ENCODE measurements at places on chromosomes 13 and 19.

DNA sequence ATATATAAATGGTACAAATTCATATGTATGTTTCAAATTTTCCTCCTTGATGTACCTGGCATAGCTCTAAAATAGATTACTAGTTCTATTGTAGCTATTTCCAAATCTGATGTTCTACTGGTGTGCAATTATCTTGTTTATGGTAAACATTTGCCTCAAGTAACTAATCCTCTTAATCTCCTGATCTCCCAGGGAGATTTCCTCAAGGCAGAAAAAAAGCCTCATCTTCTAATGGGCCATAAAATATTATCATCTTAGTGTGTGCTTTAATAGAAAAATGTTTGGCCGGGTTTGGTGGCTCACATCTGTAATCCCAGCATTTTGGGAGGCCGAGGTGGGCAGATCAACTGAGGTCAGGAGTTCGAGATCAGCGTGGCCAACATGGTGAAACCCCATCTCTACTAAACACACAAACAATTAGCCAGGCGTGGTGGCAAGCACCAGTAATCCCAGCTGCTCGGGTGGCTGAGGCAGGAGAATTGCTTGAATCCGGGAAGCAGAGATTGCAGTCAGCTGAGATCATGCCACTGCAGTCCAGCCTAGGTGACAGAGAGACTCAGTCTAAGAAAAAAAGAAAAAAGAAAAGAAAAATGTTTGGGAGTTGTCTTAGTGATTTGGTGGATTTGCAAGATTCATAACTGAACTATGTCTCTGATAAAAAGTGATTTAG, 498.9 kb upstream of the SLITRK5 start:
- no peak for DNase-seq

DNA sequence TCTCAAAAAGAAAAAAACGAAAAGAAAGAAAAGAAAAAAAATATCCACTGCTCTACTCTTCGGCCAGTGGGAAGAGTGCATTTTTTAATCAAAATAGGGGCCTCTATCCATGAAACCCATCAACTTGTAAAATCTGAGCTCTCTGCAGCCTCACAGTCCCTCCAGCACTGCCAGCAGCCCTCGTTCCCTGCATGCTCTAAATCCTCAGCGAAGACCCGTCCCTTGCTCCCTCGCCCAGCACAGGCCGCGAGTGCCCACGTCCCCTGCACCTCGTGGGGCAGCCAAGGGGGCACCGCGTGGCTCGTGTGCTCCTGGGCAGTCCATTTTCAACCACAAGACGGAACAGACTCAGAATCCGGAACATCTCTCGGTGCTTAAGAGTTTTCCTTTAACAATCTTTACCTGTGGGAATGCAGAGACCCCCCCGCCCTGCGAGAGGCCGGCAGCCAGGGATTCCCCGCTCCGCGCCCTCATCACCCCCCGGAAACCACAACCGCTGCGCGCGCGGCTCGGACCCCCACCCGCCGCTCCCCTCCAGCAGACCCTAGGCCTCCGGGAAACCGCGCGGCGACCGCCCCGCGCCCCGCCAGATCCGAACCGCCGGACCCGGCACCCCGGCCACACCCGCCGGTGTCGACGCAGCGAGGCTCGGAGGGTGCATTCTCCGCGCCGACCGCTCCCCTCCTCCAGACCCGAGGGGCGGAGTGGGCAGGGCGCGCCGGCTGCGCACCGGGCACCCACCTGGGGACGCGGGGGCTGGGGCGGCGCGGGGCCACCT, 638 bp downstream of the ANKRD27 start:
- no peak for DNase-seq

DNA sequence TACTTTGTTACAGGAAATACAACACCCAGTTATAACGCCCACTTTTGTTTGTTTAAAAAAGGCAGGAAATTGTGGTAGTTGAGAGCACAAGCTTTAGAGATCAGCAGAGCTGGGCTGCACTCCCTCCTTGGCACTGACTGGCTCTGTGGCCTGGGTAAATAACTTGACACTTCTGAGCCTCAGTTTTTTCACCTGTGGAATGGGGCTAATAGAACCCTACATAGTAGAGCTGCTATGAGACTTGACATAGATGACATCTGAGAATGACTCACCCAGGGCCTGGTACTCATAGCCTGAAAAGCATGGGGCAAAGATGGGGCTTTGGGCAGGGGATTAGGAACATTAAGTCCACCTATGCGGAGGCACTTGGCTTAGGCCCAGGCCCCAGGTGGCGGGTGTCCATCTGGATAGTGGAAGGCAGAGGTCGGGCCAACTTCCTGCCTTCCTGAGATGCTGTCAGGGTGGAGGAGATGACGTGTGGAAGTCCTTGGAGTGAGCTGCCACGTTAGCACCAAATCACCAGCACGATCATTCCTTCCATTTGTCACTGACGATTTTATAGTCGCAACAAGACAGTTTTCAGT, 159.1 kb downstream of the KATNAL1 start:
- no peak for DNase-seq

DNA sequence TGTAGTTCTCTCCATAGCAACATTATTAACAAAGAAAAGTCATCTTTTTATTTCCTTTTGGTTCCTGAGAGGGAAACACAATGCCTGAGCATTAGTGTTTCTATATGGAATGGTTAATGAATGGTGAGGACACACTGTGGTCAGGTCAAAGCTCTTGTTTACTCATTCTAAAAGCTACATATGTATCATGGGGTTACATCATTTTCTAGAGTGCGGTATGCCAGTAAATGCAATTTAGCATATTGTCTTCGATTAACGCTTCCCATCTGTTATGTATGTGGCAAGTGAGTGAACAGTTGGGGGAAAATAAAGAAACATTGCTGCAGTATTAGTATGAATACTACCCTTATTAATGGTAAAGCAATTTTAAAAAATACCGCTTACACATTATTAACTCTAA, 1152.2 kb upstream of the SPRY2 start:
- DNase-seq: no peak

DNA sequence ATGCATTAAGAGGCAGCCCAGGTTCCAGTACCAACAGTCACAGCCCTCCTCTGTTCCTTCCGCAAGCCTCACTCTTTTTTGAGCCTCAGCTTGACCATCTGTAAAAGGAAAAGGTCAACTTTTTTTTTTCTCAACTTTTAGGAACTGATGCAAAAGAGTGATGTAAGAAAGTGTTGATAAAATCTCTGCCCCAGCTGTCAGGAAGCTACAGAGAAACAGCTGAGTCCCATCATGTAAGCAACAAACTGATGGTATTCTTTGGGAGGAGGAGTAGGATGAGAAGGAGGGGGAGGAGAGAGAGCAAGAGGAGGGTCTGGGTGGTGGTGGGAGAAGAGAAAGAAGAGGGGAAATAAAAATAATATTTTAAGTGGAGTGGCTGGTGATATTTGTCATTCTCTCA, 233.9 kb upstream of the TSHZ3 start:
- DNase-seq: no peak
